ENCODE measurements at places on chromosomes 5 and 9.

GRCh38 chr5:150488519-150489359, 19.2 kb upstream of the NDST1 start:
- DNase-seq = no peak

DNA sequence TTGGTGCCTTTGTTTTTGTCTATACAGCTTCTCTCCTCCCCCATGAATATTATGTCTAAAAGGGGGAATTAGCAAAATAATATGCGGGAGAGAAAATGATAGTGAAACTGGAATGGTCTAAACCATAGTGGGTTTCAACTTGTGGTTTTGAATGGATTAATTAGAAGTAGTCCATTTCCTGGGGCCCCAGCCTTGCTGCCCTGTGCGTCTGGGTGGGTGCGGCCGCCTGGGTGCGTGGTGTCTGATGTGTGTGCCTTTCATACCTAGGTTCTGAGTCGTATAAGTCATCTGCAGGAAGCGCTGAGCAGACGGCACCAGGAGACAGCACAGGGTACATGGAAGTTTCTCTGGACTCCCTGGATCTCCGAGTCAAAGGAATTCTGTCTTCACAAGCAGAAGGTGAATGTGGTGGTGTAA, 120.0 kb upstream of the CACNA1B start:
- no peak for DNase-seq

GRCh38 chr9:113530022-113530635, 66.6 kb downstream of the RGS3 start:
- no peak for DNase-seq

DNA sequence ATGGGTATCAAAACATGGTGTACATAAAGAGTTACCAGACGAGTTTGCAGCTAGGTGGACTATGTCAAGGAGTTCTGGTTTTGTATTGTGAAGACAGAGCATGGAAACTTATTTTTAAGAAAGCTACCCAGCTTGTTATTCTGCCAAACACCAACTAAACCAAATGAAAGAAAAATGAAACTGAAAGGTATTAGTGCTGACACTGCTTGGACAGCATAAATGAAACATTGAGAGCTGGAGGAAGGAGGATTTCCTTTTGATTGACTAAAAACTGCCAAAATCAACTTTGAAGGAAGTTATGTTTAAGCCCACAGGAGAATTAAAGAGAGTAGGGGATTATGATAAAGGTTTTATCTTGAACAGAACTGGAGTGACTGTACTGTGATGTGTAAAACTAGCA, 766.2 kb downstream of the PTPRD start:
- DNase-seq = no peak

DNA sequence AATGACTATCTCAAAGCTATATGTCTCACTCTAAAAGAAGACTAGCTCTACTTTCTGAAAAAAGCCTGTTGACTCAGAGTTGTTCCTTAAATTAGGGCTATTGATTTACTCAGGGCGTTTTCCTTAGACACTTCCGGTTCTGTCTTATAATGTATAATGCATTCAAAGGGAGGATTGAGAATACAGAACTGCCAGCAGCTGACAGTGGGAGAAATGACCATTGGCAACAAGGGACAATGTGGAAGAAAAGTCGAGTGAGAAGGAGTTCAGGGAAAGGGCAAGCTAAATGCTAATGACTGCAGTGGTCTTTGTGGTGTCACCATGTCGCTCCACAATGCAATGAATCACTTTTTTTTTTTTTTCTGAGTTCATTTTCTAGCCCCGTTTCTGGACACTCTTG, 65.7 kb upstream of the ANKH start:
- DNase-seq = no peak

- no peak for DNase-seq
Measured at GRCh38 chr9:94182532-94182931, 76.6 kb upstream of the ZNF169 start.

GRCh38 chr9:113910036-113910639, 34.0 kb downstream of the ZNF618 start:
- DNase-seq = no peak

- no peak for DNase-seq
Measured at GRCh38 chr5:176904276-176904675, 5.1 kb upstream of the HK3 start.
